ENCODE measurements at places on chromosomes 13 and 19.
A peak's percentile ranks its signal among the peaks of the same experiment; 100 is the strongest.

DNA sequence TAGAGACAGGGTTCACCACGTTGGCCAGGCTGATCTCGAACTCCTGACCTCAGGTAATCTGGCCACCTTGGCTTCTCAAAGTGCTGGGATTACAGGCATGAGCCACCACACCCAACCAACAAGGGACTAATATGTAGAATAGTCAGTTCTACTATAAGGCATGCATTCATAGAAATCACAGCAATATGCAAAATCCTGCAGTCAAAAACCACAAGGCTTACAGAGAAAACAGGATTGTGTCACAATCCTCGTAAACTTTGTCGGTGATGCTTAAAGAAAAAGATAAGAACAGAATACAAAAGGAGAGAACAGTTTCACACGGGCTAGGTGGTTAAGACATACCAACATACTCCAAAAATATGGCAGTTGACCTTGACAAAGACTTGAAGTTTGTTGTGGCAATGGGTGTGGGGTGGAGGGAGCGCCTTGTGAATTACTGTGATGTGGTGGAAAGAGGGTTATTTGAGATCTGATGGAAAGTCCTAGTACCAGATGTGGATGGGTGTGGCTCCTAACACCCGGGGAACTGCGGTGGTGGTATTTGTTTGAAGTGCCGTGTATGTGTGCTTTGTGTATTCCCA is 12.4 kb downstream of the NOSIP start:
- DNase-seq = no peak

GRCh38 chr13:32639502-32640105 is 53.4 kb downstream of the PDS5B start:
- DNase-seq = no peak

- DNase-seq = no peak
Observed at GRCh38 chr19:45767881-45768654, 984 bp downstream of the SIX5 start.

DNA sequence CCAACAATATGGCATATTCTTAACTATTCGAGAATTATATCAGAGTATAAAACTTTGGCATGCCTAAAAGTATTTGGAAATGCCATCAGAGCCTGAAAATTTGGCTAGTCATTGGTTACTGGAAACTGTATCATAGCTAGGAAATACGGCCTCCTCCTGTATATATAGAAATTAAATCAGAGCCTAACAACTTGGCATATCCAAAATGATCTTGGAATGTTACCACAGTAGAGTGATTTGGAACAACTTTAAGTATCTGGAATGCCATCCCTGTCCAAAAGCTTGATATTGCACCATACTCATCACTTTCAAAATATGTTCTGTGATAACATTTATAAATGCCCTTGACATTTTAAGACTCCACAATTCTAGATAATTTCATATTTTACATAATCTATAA is 335.8 kb downstream of the SLITRK1 start:
- DNase-seq = no peak

DNA sequence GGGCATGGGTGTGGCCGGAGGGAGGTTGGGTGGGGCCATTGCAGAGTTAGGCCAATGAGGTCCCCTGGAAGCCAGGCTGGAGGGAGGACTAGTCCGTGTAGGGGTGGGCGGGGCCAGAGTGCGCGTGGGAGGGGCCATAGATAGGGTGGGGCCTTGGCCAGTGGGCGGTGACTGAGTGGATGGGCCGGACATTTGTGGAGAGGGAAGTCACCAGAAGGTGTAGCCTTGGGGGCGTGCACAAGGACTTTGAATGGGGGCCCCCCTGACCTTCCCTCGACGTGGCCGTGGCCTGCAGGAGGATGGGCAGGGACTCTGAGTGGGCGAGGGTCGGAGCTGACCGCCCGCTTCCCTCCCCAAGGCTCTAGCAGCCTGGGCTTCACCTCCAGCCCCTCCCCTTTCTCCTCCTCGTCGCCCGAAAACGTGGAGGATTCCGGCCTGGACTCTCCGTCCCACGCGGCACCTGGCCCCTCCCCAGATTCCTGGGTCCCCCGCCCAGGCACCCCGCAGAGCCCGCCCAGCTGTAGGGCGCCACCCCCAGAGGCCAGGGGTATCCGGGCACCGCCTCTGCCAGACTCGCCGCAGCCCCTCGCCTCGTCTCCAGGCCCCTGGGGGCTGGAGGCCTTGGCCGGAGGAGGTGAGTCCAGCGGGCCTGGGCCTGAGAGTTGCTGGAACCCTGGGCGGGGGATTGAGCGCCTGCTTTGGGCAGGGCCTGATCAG is 16.5 kb upstream of the B3GNT3 start:
- no peak for DNase-seq

DNA sequence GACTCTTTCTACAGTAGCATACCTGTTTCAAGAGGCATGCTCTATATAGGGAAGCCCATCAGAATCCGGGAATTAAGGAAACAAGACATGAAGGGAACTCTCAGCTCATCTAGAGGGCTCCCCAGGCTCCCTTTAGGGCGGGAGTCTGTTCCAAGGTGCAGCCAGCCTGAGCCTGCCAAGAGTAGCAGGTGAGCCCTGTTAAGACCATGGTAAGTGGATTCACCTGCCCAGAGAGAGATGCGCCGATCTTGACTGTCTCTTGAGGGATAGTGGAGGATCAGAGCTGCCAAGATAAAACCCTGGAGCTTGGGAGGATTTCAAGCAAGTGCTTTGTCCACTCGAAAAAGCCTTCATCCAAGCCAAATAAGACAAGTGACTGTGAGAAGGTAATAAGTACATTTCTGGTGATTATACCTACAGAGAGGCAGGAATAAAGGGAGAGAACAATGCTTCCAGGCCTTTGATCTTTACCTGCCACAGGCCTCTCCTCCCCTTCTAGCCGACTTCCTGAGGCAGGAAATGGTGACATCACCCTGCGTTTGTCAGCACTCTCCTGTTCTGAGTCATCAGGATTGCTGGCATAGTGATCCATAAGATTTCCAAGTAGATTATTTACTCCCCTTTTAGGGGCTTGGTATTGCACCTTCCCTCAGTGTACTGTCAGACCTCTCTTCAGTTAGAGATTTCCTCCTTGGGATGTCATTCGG is 31.5 kb downstream of the KLF5 start:
- DNase-seq = peak; percentile 49

DNA sequence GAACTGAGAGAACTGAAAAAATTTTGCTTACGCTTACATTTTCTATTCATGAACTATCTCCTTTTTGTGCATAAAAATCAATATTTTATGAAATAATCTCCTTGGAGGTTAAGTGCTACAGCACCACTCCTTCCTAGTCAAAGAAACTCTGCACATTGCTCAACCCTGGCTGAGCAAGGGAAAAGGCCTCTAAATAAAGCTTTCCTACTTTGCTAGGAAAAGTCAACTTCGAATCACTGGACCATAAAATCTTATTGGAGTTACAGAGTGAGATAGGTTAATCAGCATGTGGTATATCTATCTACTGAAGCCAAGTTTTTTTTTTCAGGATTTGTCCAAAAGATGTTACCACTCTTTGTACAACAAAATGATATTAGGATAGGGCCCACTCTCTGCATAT is 57.5 kb upstream of the HMGB1 start:
- DNase-seq = no peak

DNA sequence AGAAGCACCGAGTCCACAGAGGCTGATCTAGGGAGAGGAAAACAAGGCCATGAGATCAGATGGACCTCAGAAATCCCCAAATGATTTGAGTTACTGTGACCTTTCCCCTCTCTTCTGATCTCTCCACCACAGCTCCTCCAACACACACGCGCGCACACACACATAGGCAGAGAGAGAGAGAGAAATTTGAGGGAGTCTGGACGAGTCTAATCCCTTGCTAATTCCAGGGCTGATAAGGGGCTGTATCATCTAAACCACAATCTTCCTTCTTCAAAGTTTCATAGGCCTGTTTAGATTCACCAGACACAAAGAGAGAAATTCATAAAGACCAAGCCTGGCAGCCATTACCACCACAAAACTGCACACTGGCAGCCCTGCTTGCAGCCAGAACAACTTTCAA is 8.6 kb downstream of the ZFP82 start:
- no peak for DNase-seq

DNA sequence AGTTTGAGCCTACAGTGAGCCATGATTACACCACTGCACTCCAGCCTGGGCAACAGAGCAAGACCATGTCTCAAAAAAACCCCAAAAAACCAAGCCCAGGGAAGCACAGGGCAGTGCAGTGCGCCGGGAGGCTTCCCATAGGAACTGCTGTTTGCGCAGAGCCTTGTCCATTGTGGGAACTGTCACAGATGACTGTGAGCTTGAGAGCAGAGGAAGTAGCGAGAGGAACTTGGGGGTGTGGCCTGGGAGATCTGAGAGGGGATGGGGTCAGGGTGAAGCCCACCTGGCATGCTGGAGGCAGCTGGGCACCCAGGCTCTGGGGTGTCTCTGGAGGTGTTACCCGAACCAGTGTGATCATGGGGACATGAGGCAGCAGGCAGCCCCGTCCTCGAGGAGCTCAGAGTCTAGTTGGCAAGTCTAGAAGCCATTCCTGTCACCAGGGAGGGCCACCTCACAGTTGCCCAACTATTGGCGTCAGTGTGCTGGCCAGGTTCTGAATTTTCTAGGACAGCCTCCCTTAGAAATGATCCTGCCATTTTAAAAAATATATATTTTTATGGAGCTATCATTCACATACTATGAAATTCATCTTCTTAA is 10.4 kb downstream of the KDM4B start:
- no peak for DNase-seq

GRCh38 chr13:25677956-25678355 is 306.2 kb downstream of the ATP8A2 start:
- DNase-seq = no peak

DNA sequence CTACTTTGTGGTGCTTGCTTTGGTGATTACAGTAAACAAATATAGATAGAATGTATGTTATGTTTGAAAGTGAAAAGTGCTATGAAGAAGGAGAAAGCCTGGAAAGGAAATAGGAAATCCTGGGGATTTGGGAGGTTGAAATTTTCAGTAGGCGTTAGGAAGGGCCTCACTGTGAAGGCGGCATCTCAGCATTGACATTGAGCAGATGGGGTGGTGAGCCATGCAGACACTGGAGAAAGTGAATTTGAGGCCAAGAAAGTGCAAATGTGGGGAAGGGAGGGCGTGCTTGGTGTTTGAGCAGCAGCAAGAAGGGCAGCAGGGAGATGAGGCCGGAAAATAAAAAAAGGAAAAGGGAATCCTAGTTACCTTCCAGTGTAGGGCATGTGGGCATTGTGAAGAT is 20.3 kb downstream of the SOX21 start:
- DNase-seq = no peak

GRCh38 chr19:32308431-32309077 is 36.9 kb upstream of the ZNF507 start:
- DNase-seq = no peak

DNA sequence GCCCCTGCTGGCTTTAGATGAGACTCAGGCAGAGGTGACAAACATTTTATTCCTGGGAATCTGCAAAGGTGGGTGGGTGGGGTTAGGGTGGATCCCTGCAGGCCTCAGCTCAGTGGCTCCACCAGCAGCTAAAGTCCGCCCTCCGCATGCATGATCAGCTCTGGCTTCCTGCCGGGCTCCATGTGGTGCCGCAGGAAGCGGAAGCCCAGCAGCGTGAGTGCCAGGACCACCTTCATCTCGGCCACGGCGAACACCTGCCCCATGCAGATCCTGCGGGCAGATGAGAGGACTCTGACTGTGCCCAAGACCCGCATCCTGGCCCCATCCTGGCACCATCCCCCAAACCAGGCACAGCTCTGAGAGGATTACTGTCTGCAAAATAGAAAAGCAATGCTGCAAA is 26.3 kb downstream of the CYP4F2 start:
- no peak for DNase-seq

DNA sequence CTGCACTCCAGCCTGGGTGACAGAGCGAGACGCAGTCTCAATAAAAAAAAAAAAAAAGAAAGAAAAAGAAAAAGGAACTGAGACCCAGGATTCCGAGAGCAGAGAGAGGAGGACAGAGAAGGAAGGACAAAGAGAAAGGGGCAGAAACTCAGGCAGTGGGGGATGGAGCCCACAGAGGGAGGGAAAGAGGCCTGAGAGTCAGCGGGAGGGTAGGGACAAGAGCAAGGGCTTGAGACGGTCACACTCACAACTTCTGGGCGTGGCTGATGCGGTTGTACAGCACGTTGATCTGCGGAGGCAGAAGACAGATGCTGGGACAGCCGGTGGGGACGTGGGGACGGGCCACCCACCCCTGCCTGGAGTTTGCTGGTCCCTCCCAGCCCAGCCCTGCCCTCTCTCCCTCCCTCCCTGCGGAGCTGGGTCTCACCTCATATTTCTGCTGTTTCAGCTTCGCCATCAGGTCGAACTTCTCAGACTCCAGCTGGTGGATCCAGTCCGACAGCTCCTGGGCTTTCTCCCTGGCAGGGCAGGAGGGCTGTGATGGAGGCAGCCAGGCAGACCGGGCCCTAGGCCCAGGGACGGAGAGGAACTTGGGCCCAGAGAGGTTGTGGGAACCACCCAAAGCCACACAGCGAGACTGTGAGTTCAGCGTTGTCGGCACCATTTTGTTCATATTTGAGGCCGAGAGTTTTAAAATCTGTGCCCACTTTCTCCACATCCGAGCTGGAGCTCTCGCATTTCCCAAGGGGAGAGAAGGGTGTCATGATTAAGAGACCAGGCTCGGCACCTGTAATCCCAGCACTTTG is 15.2 kb downstream of the TNNT1 start:
- DNase-seq = no peak

DNA sequence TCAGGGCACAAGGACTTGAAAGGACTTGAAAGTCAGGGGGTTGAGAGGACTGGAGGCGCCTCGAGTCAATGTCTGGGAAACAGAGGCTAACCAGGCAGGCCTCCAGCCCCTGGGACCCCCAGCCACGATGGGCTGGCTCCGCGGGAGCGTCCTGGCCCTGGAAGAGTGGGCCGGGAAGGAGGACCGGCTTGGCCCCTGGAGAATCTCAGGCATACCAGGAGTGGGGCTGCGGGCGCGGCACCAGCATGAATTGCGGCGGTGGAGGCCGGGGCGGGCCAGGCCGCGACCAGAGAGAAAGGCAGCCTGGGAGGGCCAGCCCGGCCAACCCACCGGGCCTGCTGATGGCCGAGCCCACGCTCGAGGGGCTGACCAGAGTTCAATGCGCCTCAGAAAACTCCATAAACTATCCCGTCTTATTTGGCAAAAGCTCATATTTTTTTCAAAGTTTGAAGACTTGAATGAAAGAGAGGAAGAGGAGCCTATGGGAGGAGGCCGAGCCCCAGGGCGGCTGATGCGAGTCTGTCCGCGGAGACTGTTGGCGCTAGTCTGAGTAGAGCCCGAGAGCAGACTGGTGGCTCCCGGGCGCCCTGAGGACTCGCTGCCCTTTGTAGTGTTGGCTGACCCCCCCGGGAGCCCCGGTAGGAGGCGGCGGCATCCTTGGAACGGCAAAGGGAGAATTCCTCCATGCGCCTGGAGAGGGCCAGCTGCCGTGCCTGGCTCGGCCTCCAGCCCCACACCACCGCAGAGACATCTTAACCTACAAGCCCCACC is 68.0 kb downstream of the MLLT1 start:
- peak; percentile 4 for DNase-seq

GRCh38 chr13:72403396-72404010 is 323.9 kb downstream of the MZT1 start:
- no peak for DNase-seq

GRCh38 chr19:42328106-42328505 is 2.7 kb downstream of the MEGF8 start:
- DNase-seq = no peak

Data from 8988T (cell line).